ENCODE measurements at places on chromosomes 11 and 22.

- DNase-seq, result no peak
Measured at GRCh38 chr11:69208190-69209037, 52.7 kb downstream of the SMIM38 start.

DNA sequence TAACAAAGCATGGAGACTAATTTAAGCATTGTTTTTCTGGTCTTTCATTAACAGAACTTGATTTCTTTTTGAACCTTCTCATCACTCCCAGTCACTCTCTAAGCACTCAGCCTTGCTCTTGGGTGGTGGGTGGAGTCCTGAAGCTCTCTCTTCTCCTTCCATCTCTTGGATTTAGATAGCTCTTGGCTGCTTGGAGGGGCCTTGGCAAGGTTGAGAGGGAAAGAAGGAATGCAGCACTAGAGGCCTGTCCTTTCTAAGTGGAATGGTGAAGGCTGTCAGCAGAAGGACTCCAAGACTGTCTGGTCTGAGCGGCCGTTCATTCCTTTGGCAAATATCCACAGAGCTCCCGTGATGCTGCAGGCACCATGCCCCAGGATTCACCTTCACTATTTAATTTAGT is 168.6 kb upstream of the E2F8 start:
- DNase-seq, result no peak

DNA sequence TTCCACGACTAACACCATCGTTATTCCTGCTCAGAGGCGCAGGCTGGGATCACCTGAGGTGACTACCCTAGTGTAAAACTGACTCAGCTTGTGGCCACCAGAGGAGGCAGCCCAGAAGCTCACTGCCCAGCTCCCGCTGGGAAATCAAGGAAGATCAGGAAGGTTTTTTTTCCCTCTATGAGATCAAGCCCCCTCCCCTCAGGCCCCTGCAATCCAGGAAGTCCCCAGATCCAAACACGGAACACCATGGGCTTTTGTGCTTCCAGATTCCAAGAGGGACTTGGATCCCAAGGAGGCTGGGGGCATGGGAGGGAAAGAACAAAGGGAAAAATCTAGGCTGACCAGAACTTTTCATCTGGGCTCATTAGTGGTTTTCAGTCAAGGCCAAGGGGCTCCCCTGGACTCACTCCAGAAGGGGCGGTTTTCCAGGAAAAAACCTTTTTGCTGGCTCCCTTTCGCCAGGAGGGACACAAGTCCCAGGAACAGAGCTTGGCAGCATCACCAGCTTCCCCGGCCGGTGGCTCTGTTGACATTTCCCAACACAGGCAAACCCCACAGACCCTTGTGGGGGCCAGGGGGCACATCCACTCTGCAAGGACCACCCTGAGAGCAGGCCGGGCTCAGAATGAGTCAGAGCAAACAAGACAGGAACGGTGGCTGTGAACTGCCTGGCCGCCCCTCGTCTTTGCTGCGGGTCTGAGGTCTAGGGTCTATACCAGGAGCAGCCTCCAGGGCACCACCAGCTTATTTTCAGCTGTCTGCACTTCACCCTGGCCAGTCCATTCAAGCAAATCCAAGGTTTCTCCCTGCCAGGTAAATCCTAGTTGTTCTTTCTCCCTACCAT is 36.8 kb downstream of the MYH9 start:
- DNase-seq, result no peak

DNA sequence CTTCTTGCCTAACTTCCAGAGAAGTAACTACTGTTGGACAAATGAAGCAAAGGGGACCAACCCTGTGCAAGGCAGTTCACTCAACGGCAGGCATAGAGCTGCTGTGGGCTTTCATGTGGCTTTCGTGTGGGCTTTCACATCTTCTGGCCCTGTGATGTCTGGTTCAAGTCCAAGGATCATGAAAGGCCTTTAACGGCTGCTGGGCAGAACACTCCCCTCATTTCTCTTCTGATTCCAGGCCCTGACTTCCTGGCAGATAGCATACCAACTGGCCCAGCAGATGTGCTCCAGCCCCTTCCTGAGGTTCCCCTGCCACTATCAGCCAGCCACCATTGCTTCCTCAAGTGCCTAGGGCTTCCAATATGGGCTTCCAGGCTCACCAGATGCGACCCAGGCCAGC is 28.7 kb upstream of the CTR9 start:
- DNase-seq, result no peak

DNA sequence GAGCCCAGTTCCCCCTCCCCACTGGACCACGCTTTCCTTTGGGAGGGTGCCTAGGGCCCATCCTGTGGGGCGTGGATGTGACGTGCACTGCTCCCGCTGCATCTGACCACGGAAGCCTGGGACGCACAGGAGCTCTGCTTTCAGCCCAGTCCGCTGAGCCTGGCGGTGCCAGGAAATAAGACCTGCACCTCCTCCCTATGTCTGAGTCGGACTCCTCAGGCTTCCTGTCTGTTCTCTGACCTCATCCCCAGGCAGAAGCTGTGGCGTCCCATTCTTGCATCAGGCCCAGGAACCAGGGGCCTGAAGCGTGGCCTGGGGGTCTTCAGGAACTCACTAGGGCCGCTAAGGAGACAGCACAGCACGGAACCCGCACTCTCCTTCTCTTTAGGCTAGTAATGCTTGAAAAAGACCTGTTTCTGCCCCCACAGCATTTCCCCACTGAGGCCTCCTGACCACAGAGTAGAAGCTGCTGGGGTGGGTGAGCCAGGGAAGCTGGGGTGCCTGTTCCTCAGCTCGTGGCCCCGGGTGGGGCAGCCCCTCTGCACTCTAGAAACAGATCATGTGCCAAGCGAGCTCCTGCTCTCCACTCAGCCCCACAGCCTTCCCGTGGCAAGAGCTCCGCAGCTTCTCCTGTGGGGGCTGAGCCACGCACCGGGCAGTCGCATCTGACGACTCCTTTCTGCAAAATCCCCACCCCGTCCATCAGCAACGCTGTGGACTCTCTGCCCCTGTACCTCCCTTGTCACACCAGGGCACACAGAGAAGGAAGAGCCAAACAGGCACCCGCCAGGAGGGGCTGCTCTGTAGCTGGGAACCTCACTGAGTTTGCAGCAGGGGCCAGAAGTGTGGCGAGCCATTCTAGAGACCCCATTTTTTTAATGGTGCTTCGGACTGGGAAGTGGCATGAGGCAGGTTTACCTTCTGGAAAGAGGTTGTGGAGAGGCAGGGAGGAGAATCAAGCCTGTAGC is 22.6 kb downstream of the MOV10L1 start:
- DNase-seq, result no peak

- DNase-seq, result no peak
Measured at GRCh38 chr11:134030853-134031252, 38.0 kb upstream of the JAM3 start.

- DNase-seq, result no peak
Measured at GRCh38 chr22:33034753-33035152, 23.4 kb downstream of the SYN3 start.

DNA sequence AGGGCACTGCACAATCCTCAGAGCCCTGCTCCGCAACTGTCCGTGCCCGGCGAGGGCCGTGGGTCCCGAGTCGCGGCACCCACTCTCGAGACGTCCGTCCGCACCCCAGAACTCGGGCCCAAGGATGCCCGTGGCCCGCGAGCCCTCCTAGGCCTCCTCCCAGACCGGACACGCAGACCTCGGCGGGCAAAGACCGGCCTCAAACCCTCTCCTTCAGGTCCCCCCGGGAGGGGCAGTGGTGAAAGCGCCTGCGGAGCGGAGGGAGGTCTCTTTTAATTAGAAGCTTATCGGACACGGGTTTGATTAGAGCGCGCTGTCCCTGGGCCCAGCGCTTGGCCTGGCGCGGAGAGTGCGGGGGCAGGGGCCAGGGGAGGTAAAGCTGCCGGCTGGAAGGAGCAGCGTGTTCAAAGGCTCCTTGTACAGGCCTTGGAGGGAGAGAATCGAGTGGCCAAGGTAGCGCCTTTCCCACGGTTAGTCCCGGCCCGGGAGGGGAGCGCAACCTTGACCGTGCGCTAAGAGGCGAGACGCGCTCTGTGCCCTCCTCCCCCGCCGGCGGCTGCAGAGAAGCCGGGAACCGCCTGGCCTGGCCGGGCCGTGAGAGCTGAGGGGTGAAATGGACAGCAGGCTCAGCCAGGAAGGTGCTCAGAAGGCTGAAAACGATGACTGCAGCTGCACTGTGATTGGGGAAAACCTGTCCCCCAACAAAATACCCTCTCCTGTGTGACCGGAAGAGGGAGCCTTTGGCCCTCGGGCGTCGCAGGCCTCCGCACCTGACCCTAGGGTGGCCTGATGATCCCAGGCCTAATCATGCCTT is 4.6 kb downstream of the WT1 start:
- no peak for DNase-seq

DNA sequence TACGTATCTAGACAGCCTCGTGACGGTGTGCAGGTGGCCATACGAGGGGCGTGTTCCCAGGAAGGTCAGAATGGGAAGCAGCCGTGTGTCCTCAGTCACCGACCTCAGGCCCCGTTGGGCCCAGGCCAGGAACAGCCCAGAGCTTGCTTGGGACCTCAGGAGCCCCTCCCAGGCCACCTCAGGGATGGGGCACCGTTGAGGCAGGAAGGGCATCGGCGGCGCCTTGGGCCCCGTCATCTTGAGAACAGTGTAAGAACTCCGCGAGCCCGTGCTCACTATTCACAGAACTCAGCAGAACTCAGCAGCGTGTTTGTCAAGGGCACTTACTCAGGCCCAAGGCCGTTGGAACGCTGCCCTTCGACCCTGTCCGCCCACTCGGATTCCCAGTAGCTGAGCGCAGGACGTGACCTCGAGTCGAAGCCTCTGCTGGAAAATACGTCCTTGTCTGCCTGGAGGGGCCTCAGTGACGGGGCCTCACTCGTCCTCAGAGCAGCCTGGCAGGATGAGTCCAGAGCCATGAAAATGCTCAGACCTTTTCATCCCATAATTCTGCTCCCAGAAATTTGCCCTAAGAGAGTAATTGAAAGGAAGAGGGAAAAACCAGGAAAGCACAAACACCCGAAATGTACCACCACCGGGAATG is 1134.8 kb downstream of the BRD1 start:
- DNase-seq, result no peak

- DNase-seq, result no peak
Measured at GRCh38 chr11:32426819-32427615, 8.3 kb downstream of the WT1 start.

DNA sequence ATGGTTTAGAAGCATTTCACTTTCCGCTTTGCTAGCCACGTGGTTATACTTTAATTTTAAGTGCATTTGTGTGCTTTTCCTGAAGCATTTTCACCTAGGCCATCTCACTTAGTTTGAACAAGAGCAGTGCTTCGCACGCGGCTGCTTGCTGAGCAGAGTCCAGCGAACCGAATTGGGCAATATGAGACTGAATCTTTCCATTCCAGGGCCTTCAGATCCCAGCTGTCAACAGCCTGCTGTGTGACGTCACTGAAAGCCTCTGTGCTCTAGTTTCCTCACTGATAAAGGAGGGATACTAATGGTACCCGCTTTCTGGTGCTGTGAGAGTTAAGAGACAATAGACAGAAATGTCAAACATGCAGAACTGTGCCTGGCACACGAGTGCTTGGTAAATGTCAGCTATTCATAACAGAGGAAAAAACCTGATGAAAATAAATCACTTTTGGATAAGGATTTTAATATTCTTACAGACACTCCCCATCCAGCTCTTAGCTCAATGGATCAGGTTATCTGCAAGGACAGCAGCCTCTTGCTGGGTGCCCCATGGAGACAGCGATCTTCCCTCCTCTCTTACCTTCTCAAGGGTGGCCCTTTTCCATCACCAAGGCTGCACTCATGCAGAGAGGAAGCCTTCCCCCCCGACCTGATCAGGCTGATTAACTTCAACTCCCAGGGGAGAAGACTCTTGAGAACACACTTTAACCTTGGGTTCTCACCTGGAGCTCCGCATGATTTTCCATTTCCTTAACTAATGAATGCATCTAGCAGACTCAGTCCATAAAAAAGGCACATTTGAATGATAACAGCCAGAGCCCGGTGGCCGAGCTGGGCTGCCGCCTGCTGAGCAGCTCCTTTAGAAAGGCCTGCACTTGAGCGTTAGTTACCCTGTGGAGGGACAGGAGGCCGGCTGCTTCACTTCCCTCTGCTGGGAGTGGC is 3.5 kb upstream of the GLB1L3 start:
- no peak for DNase-seq

All from activated CD8-positive, alpha-beta memory T cell treated with anti-CD3 and anti-CD28 coated beads for 4 hours (primary cell).